ENCODE measurements at places on chromosomes 2 and 18.

GRCh38 chr18:63850020-63850419, 37.5 kb upstream of the SERPINB2 start:
- DNase-seq, result no peak

DNA sequence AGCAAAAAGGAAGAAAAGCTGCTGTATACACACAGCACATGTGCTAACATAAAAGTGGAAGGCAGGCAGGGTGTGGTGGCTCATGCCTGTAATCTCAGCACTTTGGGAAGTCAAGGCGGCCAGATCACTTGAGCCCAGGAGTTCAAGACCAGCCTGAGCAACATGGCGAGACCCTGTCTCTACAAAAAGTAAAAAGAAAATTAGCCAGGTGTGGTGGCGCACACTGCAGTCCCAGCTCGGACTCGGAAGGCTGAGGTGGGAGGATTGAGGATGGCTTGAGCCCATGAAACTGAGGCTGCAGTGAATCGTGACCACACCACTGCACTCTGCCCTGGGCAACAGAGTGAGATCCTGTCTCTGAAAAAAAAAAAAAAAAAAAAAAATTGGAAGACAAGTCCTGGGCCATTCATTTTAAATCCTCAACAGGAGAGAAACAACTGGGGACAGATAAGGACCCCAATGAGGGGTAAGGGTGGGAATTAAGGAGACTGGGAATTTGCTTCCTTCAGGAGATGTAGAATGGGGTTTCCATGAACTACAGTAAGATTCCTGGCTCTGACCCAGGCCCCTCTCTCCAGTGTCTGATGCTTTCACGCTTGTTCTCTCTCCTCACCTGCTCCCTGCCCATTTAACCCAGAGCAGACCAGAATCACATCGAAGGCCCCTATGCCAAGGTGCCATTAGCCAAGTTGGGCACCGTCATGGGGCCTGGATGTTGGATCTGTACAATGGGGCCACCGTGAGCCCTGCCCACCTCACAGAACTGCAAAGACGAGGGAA, 29.6 kb downstream of the TNS1 start:
- no peak for DNase-seq

DNA sequence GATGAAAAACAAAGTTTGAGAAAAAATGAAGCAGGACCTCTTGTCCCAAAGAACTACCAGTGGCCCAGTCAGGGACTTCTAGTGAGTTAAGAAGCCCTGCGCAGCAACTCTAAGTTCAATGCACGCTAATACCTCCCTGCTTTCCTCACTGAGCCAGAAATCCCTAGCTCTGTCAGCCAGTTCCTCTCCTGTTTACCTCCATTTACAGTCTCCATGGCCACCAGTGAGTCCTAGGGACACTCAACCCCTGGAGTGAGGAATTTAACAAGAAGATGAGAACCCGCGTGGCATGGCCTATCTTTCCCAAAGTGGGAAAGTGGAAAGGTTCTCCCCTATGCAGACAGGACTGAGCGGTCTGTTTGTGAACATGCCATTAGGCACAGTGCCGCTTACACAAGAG, 31.0 kb downstream of the MRPL33 start:
- no peak for DNase-seq

GRCh38 chr2:39584283-39584965, 81.3 kb upstream of the TMEM178A start:
- no peak for DNase-seq

GRCh38 chr2:879540-879939, 71.1 kb upstream of the SNTG2 start:
- DNase-seq, result no peak

GRCh38 chr2:24618680-24619079, 127.6 kb downstream of the NCOA1 start:
- no peak for DNase-seq

DNA sequence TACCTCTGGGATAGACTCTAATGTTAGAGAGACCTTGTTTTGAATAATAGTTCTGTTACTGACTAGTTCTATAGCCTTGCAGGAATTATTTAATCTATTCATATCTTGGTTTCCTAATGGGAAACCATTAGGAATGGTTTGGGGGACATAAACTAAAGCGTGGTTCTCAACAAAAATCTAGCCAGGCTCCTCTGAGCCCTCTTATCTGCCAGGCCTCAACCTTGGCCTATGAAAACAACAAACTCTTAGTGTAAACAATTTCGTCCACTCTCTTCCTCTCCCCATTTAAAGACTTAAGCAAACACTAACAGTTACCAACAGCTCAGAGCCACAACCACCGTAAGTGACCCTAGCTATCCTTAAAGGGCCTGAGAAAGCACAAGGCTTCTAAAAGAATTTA, 10.6 kb upstream of the NBAS start:
- DNase-seq, result no peak

DNA sequence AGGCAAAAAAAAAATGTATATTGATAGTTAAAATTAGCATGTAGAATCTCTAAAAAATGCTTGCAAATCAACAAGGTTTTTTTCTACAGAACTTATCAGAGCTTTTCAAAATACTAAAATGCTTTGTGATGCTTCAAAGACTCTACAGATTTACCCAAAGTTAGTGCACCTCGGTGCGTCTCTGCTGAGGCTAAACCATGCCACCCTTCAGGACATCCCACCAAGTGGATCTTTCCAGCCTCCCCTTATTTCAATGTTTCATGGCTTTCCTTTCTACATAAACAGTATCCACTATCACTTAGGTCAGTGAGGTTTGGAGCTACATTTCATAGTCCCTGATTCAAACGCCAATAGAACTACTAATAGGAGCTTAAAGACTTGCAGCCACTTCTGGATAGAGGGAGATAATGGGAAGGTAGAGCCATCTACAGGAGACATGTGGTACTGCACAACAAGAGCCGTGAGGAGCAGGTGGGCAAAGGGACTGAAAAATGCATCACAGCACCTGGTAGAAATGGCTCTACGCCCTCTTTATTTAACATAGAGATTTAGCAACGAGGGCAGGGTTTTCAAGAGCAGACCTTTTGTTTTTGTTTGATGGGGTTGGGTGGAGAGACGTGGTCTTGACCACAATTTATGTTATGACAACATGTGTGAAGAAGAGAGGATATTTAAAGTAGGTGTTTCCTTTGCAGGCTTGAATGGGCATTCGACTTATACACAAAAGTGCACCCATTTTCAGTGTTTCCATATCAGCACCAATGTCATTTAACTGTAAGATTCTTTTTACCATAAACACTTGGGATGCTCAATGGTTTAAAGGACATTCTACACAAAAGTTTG, 56.1 kb upstream of the SLC35G4 start:
- peak; percentile 50 for DNase-seq

DNA sequence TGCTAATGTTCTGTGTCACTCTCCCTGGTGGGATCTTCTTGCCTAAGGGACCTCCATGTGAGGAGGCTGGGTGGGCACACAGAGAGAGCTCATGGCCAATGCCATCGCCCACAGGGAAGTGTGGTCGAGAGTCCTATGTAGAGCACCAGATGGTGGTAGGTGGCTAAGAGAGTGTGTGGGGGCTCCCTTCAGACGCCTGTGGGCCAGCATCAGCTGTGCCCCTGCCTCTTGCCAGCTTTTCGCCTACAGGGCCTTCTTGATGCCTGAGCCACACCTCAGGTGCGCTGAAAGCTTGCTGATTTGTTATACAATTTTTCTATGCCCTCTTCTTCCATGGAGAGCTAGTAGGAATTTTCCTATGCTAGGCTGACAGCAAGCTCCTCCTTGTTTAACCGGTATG, 38.3 kb downstream of the LRRTM1 start:
- DNase-seq, result no peak

DNA sequence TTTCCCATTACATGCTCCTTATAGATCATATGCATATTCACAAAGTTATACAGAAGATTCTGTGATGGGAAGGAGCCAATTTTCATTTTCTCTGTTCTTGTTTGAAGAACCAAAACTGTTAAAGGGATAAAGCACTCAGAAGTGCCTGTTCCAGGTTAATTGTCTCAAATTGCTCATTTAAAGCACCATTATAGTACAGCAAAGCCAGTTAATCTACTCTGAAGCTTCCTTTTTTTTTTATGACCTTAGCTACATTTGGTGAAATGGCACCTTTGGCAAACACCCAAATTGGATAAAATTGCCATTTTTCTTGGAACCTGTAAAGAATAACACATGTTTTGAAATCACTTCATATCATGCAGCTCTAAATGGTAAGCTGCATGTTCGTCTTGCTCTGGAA, 1092.3 kb downstream of the BCL11A start:
- no peak for DNase-seq

GRCh38 chr18:77058290-77058835, 74.2 kb downstream of the MBP start:
- DNase-seq, result no peak

DNA sequence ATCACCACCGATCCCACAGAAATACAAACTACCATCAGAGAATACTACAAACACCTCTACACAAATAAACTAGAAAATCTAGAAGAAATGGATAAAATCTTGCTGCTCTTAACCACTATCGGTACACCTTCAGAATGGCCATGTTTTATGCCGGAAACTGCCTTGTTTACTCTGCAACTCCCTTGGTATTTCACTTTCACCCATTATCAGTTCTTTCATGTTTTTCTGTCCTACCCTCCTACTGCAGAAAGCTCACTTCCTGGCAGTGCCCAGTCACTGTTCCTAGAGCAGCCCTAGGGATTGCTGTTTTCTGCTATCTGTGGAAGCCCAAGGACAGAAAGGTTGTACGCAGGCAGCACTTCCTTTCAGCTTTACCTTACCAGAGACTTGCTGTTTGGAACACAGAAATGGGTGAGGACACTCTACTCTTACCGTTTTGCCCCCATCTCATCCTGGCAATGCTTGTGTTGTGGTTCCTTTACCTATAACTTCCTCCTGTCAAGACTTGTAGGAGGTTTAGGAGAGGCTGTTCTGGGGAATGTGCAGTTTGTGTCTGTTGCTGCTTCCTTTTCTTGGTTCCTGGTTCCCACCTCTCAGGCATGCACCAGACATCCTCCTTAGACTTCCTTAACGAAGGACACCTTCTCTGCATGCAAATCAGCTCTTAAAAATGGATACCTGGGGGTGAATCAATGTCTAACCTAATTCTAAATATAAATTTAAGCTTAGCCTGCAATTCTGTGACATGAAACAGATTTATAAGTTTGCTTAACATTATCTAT, 394.4 kb downstream of the SPAG16 start:
- no peak for DNase-seq

DNA sequence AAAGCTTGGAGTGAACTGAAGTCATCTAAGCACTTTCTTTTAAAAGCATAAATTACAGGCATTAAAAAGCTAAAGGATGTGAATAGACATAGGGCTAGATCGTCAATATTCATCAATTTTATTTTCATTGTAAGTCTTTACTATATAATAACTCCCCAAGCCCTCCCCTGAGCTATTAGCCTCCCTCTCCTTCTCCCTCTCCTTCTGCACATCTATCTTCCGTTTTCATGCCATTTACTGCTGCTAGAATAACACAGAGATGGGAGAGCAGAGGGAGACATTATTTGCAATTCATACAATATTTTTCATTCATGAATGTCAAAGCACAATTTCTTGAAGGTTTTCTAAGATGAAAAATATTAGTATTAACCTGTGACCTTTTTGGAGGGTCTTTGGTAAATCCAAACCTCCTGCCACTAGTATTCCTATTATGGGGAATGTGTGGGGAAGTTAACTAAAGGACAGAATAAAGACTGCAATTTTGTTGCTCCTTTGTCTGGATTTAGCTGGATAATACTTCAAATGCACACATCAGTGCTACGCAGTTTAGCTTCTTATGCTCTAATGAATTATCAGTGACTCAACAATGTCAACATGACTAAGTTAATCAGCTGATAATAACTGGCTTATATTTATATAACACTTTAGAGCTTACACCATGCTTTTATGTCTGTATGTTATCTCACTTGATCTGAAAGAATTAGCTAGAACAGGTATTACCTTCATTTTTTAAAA, 28.2 kb upstream of the MFF start:
- no peak for DNase-seq

DNA sequence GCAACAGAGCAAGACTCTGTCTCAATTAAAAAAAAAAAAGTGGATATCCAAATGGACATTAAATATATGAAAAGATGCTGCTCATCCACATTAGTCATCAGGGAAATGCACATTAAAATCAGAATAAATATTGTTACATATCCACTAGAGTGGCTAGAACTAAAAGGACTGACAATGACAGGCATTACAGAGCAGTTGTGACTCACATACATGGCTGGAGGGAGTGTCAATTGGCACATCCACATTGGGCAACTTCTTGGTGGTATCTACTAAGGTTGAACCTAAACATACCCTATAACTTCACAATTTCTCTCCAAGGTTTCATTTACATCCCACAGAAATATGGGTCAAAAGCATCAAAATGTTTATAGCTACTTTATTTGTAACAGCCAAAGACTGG, 14.0 kb upstream of the DNER start:
- DNase-seq, result no peak

DNA sequence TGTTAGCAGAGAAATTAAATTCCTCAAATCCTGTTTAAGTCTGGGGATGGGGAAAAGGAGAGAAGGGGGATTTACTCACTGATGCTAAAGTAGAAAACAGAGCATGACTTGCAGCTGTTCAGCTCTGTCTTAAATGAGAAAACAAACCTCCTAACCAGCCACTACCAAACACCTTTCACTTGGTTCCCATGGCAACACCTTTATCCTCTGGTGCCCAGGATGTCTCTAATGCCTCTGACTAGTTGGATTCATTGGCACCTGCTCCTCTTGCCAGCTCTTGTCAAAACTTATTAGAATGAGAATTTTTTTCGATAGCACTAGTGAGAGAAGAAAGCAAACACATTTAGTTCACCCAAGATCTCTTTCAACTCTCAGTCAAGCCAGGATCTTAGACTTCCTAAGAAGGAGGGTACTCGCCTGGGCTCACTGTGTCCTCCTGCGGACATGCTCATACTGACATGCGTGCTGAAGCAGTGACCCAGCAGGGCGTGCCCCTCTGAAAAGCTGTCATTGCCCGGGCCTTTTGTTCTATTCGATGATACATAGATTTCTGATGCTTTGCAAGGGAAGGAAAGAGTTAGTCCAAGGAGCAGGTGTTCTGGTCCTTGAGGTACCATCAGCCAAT, 656.0 kb upstream of the CELF4 start:
- DNase-seq, result no peak

DNA sequence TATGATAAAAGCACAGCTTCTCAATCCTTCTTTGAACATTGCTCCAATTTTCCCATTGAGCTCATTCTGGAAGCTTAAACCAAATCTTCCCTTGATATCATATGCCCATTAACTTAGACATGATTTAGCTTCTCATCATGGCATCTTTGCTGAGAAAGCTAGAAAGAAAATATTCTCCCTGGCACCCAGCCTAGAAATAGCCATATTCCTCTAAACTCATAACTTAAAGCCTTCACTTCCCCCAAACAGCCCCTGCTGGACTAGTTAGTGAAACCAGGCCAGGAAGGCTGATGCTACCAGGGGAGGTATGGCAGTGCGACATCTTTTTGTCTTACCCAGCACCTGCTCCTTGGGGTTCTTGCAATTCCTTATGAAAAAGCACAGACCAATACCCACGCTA, 4.3 kb downstream of the AAK1 start:
- no peak for DNase-seq

Measured in iPS DF 19.7 (cell line).